Skin of body (tissue), 3 donors: ENCODE measurements at places on chromosomes 5 and 9. TPM values are rescaled to one million over a fixed set of nuclear protein-coding genes. Genes with fewer than 3 reads are reported as not detected.

DNA sequence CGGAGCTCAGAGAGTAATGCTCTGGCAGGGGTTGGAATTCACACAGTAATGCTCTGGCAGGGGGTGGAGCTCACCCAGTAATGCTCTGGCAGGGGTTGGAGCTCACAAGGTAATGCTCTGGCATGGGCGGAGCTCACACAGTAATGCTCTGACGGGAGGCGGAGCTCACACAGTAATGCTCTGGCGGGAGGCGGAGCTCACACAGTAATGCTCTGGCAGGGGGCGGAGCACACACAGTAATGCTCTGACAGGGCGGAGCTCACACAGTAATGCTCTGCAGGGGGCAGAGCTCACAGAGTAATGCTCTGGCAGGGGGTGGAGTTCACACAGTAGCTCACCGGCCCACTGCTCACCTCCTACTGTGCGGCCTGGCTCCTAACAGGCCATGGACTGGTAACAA lies 47.2 kb upstream of the LPCAT1 start:
- no peak for DNase-seq

GRCh38 chr9:16611001-16611400 lies 259.5 kb downstream of the BNC2 start:
- peak; percentile 58 for DNase-seq

GRCh38 chr9:116895961-116896360 lies 208.9 kb downstream of the TRIM32 start:
- DNase-seq = no peak

OTULINL gene
- 7.5 TPM for total RNA-seq

GRCh38 chr9:73039271-73040263 lies 86.7 kb upstream of the ALDH1A1 start:
- DNase-seq = peak; percentile 60

DNA sequence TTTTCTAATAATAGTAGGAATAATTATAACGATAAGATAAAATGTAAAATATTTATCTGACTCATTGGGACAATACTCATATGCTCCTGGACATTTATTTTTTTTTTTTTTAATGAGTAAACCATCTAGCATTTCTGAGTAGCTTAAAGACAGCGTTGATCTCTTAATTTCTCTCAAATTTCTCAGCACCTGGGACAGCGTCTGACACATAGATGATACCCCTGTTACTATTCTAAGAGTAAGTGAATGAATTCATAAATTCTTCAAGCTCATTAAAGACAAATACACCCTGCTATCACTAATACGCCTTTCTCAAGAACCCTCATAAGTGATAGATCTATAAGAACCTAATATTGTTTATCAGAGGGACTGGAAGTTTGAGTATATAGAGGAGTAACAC lies 12.0 kb upstream of the HTR4 start:
- no peak for DNase-seq

GRCh38 chr9:131747352-131747751 lies 7.5 kb upstream of the RAPGEF1 start:
- peak; percentile 72 for DNase-seq

- no peak for DNase-seq
Measured at GRCh38 chr5:114435220-114435481, 73.3 kb downstream of the KCNN2 start.

- DNase-seq = no peak
Measured at GRCh38 chr5:33737284-33737683, 154.5 kb downstream of the ADAMTS12 start.

SLC34A3 gene
- total RNA-seq = not detected

ARL15 gene
- total RNA-seq = 73.2 TPM
